Activated naive CD8-positive, alpha-beta T cell treated with anti-CD3 and anti-CD28 coated beads for 36 hours (primary cell): ENCODE measurements at places on chromosomes 12 and 14. TPM values are rescaled to one million over a fixed set of nuclear protein-coding genes. Genes with fewer than 3 reads are reported as not detected.

DNA sequence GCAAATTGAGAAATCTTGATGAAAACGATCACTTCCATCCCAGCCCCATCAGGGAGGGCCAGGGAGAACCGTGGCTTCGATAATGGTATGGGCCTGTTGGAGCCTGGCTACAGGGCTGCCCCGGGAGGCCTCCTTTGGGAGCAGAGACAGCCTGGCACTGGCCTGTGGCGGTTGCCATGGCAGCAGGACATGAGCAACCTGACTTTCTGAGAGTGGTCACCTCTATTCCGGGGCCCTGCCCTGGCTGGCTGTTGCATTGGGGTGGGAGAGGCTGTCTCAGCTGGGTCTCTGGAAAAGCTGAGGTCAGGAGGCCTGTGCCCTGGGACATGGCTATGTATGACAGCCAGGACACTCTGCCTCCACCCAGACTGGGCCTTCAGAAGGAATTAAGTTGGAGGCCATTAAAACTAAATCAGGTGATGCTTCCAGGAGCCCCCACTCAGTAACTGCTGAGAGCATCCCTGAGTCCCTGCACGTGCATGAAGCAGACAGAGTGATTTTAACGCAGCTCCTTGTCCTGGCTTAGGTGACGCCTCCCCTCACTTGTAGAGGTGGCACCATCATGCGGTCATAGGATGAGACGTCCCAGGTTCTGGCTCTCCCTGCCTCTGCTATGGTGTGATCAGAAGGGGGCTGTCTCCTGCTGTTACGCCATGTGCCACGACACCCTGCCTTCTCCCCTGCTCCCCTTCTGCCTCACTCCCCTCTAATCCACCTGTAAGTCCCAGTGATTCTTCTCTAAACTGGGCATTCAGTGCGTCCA is 126.3 kb downstream of the SLC25A47 start:
- H3K4me3 ChIP-seq = no peak overlapping the region
- H3K27ac ChIP-seq = no peak overlapping the region
- peaks cover 12% of the 10 kb centered on the region for H3K4me1 ChIP-seq
- DNase-seq = no peak

- no peak for DNase-seq
- no peaks in the 10 kb centered on the region for H3K36me3 ChIP-seq
- no peaks in the 10 kb centered on the region for H3K4me1 ChIP-seq
- H3K27me3 ChIP-seq = peaks cover 58% of the 10 kb centered on the region
Observed at GRCh38 chr12:107917912-107918800, 143.7 kb downstream of the ASCL4 start.

GRCh38 chr12:57165741-57166140 is 18.3 kb upstream of the LRP1-AS start:
- H3K27ac ChIP-seq = no peak overlapping the region
- H3K36me3 ChIP-seq = no peaks in the 10 kb centered on the region
- no peaks in the 10 kb centered on the region for H3K27me3 ChIP-seq
- H3K4me3 ChIP-seq = no peak overlapping the region
- DNase-seq = no peak

PIANP gene
- not detected for total RNA-seq

LTBR gene
- 1.5 TPM for total RNA-seq

DNA sequence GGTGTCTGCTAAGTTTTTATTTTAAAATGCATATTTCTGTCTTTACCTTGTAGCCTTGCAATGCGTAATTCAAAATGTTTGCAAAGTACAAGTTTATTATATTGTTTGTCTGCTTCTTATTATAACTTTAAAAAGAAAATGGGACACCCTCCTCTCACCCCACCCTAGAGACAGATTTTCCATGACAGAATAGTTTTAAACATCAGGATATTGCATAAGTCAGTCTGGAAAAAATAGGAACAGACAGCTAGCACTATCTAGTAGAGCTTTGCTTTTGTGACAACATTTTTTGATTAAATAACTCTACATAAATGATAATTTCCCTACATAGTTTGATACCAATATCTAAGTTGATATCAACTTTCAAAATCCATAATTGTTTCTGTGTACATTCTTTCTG is 71.3 kb downstream of the PDE3A start:
- no peak overlapping the region for H3K4me3 ChIP-seq
- no peaks in the 10 kb centered on the region for H3K27me3 ChIP-seq
- no peaks in the 10 kb centered on the region for H3K4me1 ChIP-seq

DNA sequence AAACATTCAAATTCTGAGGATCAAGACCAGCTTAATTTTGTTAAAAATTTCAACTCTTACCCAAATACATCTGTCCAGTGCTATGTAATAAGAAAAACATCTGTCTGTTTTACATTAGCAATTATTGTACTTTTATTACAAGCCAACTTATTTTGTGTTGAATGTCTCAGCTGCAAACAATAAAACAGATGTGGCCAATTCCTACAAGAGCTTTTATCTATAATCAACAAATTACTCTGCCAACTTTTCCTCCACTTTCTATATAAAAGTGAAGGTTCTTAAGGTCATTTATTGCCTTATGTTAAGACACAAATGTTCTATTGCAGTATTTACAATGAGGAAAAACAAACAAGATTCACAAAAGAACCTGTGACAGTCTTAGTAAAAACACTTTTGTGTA is 72.7 kb downstream of the NOVA1 start:
- H3K36me3 ChIP-seq = no peaks in the 10 kb centered on the region
- no peaks in the 10 kb centered on the region for H3K27me3 ChIP-seq
- no peak overlapping the region for H3K27ac ChIP-seq
- no peak overlapping the region for H3K4me3 ChIP-seq
- no peaks in the 10 kb centered on the region for H3K4me1 ChIP-seq
- no peak for DNase-seq

NINJ2 gene
- 1.9 TPM for total RNA-seq

GRCh38 chr12:4626543-4626942 is 22.3 kb downstream of the AKAP3 start:
- peaks cover 4% of the 10 kb centered on the region for H3K27me3 ChIP-seq
- H3K27ac ChIP-seq = no peak overlapping the region
- no peak overlapping the region for H3K4me3 ChIP-seq
- H3K36me3 ChIP-seq = no peaks in the 10 kb centered on the region

DNA sequence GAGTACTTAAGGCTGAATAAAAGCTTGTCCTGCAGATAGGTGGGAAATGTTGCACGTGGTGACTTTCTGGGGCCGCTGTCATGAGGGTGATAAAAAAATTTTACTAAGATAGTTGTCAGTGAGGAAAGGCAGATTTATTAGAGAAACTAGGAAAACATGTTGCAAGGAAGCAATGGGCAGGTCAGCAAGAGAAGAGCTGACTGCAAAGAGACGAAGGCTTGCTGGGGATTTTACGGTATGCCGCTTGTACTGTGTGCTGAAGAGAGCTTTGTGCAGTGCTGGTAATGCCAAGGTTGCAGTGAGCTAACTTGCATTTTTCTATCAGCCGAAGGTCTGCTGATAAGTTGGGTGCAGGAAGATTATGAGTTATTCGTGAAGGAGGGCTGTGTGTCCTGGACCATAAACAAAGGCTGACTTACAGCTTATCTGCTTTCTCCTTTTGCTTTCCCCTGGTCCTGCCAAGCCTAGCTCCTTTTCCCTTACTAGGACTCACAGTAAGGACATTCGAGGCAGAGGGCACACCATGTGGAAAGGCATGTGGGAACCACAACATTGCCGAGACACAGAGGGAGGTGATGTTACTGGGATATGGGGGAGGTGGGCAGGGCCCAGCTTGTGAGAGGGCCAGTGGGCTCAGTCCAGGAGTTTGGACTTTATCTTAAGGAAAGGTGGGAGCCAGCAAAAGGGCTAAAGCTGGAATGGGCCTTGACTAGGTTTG is 7.4 kb upstream of the CCDC88C start:
- H3K4me3 ChIP-seq = no peak overlapping the region
- H3K4me1 ChIP-seq = peaks cover 11% of the 10 kb centered on the region
- H3K36me3 ChIP-seq = no peaks in the 10 kb centered on the region

DNA sequence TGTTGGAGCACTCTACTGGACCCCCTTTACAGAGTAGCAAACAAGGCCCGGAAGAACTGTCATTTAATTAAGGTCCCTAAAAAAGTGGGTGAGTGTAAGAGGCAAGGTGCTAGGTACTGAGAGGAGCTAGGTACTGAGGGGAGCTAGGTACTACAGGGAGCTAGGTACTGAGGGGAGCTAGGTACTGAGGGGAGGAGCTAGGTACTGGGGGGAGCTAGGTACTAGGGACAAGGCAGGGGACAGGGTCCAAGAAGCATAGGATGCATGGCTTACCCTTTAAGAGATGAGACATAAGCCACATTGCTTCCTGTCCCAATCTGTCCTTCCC is 4.9 kb downstream of the KRT5 start:
- DNase-seq = no peak
- H3K4me1 ChIP-seq = no peaks in the 10 kb centered on the region
- no peaks in the 10 kb centered on the region for H3K36me3 ChIP-seq
- no peak overlapping the region for H3K4me3 ChIP-seq
- H3K27ac ChIP-seq = no peak overlapping the region
- peaks cover 10% of the 10 kb centered on the region for H3K27me3 ChIP-seq

DNA sequence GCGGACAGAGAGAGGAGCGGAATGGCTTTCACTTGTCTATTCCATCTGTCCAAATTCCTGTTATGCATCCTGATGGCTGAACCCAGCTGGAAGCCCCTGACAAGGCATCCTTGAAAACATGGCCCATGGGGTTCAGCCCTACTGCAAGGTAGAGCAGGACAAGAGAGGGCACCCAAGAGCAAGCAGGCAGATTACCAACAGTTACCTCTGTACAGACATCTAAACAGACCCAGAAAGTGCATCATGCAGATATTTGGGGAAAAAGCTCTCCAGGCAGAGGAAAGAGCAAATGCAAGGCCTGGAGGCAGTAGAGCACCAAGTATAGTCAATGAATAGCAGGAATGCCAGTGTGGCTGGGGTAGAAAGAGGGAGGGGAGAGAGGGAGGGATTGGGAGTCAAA is 407.5 kb downstream of the PCNX1 start:
- H3K4me3 ChIP-seq = no peak overlapping the region
- H3K27ac ChIP-seq = no peak overlapping the region
- H3K4me1 ChIP-seq = peaks cover 7% of the 10 kb centered on the region
- H3K36me3 ChIP-seq = no peaks in the 10 kb centered on the region
- no peaks in the 10 kb centered on the region for H3K27me3 ChIP-seq

- no peaks in the 10 kb centered on the region for H3K36me3 ChIP-seq
- no peaks in the 10 kb centered on the region for H3K27me3 ChIP-seq
- no peaks in the 10 kb centered on the region for H3K4me1 ChIP-seq
- no peak overlapping the region for H3K27ac ChIP-seq
Observed at GRCh38 chr12:13288501-13288900, 92.0 kb downstream of the EMP1 start.

DNA sequence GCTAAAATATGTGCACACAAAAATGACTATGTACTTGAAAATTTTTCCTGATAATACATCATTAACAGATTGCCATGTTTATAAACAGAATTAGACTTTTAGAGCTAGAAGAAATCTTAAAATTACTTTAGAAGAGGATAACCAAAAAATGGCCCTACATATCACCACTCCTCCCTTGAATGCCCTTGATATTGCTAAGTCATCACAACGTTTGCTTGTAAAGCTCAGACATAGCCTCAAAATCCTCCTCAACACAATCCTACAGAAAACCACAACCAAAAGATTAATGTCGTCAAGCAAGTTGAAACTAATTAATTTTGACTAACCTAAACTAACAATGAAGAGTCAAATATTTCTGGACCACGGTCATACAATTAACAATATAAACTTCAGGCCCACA is 19.4 kb upstream of the NAA30 start:
- H3K27me3 ChIP-seq = peaks cover 15% of the 10 kb centered on the region
- no peaks in the 10 kb centered on the region for H3K36me3 ChIP-seq
- H3K4me3 ChIP-seq = no peak overlapping the region
- no peaks in the 10 kb centered on the region for H3K4me1 ChIP-seq

DNA sequence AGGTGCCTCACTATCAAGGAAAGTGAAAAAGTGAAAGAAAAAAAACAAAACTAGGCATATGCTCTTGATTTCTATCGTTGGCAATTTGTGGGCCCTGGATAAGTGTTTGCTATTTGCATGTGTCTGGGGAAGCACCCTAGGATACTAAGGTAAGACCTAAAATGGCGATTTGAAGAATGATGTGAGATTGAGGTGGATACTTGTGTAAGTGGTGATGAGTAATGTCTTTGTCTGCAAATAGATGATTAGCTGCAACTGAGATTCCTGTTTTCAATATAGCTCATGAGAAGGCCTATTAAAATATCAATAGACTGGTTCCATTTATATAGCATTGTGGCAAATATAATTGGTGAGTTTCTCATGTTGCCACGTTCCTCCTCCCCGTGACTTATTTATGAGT is 261.7 kb downstream of the NEDD1 start:
- H3K4me3 ChIP-seq = no peak overlapping the region
- no peaks in the 10 kb centered on the region for H3K36me3 ChIP-seq
- H3K27me3 ChIP-seq = peaks cover 5% of the 10 kb centered on the region
- no peak for DNase-seq

CCND2 gene
- total RNA-seq = 749 TPM

GRCh38 chr14:92677955-92678354 is 70.5 kb downstream of the LGMN start:
- H3K4me1 ChIP-seq = peaks cover 63% of the 10 kb centered on the region
- no peaks in the 10 kb centered on the region for H3K27me3 ChIP-seq
- H3K27ac ChIP-seq = peak overlapping the region; percentile 75
- no peak overlapping the region for H3K4me3 ChIP-seq
- H3K36me3 ChIP-seq = peaks cover 77% of the 10 kb centered on the region

ANKRD52 gene
- total RNA-seq = 47.0 TPM

- no peaks in the 10 kb centered on the region for H3K27me3 ChIP-seq
- H3K36me3 ChIP-seq = peaks cover 2% of the 10 kb centered on the region
- H3K4me1 ChIP-seq = peaks cover 19% of the 10 kb centered on the region
- no peak for DNase-seq
Observed at GRCh38 chr12:89391726-89392336, 39.5 kb upstream of the DUSP6 start.

DNA sequence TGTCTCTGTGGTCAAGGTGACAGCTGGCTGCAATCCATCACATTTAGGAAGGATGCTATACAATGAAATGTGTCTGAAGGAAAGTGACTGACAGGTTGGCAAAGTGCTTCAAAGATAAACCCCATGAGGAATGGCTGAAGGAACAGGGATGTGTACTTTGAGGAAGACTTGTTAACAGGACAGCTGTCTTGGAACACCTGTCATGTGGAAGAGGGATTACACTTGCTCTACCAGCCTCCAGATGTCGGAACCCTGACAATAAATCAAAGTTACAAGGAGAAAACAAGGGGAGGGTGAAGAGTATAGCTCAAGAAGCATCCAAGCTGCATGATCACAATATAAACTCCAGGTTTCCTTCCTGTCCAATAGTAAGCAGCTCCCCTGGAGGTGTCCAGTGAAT is 147.8 kb upstream of the TMCC3 start:
- no peaks in the 10 kb centered on the region for H3K36me3 ChIP-seq
- H3K27me3 ChIP-seq = no peaks in the 10 kb centered on the region
- no peak for DNase-seq
- H3K4me3 ChIP-seq = no peak overlapping the region
- peaks cover 6% of the 10 kb centered on the region for H3K4me1 ChIP-seq
- H3K27ac ChIP-seq = no peak overlapping the region
